ENCODE measurements at places on chromosomes 12 and 14. TPM values are rescaled to one million over a fixed set of nuclear protein-coding genes. Genes with fewer than 3 reads are reported as not detected.
A peak's percentile ranks its signal among the peaks of the same experiment; 100 is the strongest.

Gene ZNF84
- total RNA-seq, result 76.7 TPM

Gene PTGER2
- total RNA-seq, result not detected

Gene NAV3
- total RNA-seq, result 13.6 TPM

- DNase-seq, result no peak
- peaks cover 7% of the 10 kb centered on the region for H3K4me1 ChIP-seq
- no peak overlapping the region for H3K4me3 ChIP-seq
- no peak overlapping the region for H3K27ac ChIP-seq
These were observed 18.6 kb upstream of the TDRD9 start for GRCh38 chr14:103909531-103910261.

- no peak for DNase-seq
- peaks cover 8% of the 10 kb centered on the region for H3K36me3 ChIP-seq
- peaks cover 10% of the 10 kb centered on the region for H3K4me1 ChIP-seq
- peaks cover 10% of the 10 kb centered on the region for H3K27me3 ChIP-seq
- no peak overlapping the region for H3K4me3 ChIP-seq
These were observed 4.7 kb downstream of the PTPN21 start for GRCh38 chr14:88550078-88550477.

GRCh38 chr14:33794791-33795305, 156.0 kb downstream of the EGLN3 start:
- H3K27ac ChIP-seq, result no peak overlapping the region
- H3K4me3 ChIP-seq, result no peak overlapping the region
- no peaks in the 10 kb centered on the region for H3K36me3 ChIP-seq
- no peaks in the 10 kb centered on the region for H3K27me3 ChIP-seq
- no peak for DNase-seq

GRCh38 chr12:57575771-57576612, 15.0 kb upstream of the PIP4K2C start:
- peaks cover 15% of the 10 kb centered on the region for H3K36me3 ChIP-seq
- no peaks in the 10 kb centered on the region for H3K4me1 ChIP-seq
- DNase-seq, result no peak
- H3K27me3 ChIP-seq, result peaks cover 10% of the 10 kb centered on the region

DNA sequence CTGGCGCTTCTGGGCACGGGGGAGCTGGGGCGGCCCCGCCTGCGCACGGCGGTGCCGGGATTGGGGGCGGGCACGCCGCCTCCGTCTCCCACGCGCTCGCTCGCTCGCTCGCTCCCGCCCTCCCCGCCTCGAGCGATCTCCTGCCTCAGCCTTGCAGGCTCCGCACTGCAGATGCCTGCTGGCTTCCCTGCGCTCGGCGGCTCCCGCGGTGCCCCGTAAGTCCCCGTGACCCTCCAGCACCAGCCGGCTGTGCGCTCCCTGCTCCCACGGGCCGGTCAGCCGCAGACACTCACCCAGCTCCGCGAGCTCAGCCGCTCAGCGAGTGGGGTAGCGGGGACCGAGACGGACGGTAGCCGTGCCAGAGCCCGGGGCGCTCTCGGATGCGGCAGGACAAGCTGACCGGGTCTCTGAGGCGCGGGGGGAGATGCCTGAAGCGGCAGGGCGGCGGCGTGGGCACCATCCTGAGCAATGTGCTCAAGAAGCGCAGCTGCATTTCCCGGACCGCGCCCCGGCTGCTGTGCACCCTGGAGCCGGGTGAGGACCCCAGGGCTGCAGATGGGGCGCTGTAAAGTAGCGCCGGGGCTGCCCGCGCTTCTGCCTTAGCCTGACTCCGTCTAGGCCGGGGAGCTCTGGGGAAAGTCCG, at the start of gene TBC1D30:
TSS of gene TBC1D30 (plus strand) at position 148 of the 643 bp plus-strand sequence. CDS start at position 381, 233 bp downstream.
- H3K36me3 ChIP-seq, result peaks cover 5% of the 10 kb centered on the region
- H3K27ac ChIP-seq, result peak within 1 kb of the TSS; percentile 89
- H3K4me1 ChIP-seq, result peaks cover 12% of the 10 kb centered on the region
- H3K4me3 ChIP-seq, result peak within 1 kb of the TSS; percentile 93
- H3K27me3 ChIP-seq, result peaks cover 10% of the 10 kb centered on the region
- peak; percentile 79 for DNase-seq

All from glutamatergic neuron (in vitro differentiated cells).